ENCODE measurements at places on chromosomes 4 and X.

- DNase-seq = no peak
Observed at GRCh38 chr4:152825336-152825735, 45.6 kb downstream of the ARFIP1 start.

DNA sequence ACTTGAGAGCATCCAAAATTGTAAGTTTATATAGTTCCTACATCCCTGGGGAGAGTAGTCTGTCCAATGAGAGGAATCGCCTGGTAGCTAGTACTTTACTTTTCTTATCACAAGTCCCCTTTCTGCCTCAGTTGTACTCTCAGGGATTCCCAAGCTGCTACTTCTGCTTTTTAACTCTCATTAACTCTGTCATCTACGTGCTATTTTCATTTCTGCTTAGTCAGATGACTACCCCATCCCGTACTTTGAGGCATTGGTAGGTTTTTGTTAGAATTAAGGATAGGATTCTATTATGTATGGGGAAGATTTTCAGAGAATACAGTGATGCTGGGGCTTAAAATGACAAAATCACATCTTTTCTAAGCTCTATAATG lies 24.7 kb downstream of the RBPJ start:
- DNase-seq = no peak

GRCh38 chr4:818106-818921 lies 7.6 kb downstream of the CPLX1 start:
- DNase-seq = no peak

DNA sequence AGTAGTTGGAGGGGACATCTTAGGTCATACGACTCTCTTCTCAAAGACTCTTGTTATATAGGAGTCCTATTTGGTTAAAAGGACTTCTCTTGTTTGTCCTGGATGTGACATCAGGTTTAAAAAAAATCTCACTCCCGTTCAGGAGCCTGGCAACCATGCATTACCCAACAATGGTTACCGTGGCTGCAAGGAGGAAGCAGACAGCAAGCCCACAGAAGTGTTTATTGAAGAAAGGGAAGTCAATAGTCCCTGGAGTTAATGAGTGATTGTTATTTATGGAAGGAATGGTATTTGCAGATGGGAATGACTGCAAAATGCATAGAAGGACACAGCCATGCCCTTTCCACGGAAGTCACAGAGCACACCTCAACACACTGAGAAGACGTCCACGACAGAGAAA lies 75.9 kb upstream of the ENPP6 start:
- no peak for DNase-seq

GRCh38 chrX:88660836-88661235 lies 86.2 kb upstream of the CPXCR1 start:
- DNase-seq = no peak

GRCh38 chr4:94634271-94634670 lies 123.5 kb upstream of the BMPR1B start:
- DNase-seq = no peak

DNA sequence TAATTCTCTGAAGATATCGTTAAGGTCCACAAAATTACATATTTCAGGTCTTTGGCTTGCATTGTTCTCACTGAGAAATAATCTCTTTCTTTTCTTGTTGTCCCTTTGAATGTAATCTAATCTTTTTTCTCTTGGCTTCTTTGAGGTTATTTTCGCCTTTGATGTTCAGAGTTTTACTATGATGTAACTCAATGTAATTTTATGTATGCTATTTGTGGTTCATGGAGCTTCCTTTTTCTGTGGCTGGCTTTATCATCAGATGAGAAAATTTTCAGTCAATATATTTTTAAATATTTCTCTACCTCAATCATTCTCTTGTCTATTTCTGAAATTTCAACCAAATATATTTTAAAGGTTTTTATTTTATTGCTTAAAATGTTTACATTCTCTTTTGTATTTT lies 672.2 kb downstream of the TRAM1L1 start:
- DNase-seq = no peak

DNA sequence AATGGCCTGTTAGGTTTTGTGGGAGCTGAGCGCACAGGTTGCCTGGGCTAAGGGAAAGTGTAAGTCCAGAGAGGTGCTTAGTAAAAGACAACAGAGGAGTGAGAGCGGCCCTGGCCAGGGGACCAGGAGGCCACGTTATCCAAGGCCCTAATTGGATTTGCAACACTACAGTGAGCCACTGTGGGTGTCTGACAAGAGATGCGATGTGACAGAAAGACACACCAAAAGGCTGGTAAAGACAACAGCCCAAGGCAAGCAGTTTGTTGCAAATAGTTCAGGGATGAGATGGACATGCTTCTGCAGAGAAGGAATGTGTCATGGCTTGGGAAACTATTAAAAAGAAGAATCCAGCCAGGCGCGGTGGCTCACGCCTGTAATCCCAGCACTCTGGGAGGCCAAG lies 162.7 kb upstream of the KIT start:
- no peak for DNase-seq

DNA sequence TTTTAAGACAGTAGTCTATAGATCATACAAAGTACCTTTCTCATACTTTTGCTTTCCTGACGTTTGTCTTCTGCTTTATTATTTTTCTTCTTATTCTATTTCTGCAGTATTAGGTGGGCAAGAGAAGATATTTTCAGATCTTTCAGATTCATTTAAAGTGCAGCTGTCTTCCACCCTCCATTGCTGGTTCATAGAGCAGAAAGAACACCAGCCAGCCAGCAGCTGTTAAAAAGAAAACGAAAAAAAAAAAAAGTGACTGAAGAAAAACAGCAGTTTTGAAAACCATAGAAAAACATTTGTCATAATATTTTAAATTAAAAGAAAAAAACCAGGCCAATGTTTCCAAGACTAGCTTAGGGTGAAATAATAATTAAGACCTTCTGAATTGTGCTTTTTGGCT lies 42.9 kb downstream of the SMAD1 start:
- DNase-seq = no peak

GRCh38 chrX:57121162-57121755 lies at the start of gene SPIN2B:
TSS of gene SPIN2B (minus strand) at chrX:57121548.
- peak; percentile 61 for DNase-seq

GRCh38 chrX:31483336-31483735 lies 411.5 kb upstream of the FTHL17 start:
- DNase-seq = peak; percentile 16

DNA sequence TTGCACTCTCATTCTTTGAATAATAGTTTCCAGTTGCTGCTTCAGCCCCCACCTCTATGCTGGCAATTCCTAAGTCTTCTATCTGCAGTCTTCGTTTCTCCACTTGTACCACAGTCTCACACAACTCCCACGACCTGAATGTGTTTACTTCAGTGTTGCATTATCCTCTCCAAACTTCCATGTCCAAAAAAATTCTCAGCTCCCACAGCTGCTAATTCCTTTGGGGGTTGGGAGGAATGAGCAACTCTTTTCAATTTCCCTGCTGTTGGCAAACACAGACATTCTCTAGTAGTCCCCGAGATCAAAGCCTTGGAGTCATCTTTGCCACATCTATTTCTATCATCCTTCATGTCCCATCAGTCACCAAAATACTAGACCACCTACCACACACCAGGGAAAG lies 14.4 kb upstream of the CDS1 start:
- no peak for DNase-seq

DNA sequence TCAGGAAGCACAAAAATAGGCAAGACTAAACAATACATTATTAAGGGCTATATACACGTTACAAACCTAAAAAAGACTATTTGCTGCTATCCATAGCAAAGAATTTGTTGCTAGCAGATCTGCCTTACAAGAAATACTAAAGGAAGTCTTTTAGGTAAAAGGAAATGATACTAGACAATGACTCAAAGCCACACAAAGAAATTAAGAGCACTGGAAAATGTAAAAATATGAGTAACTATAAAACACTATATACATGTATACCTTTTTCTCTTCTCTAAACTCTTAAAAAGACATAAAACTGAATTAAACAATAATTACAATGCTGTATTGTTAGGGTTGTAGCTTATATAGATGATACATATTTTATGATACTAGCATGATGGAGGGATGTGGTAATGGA lies 25.7 kb downstream of the SLC9A7 start:
- DNase-seq = no peak

DNA sequence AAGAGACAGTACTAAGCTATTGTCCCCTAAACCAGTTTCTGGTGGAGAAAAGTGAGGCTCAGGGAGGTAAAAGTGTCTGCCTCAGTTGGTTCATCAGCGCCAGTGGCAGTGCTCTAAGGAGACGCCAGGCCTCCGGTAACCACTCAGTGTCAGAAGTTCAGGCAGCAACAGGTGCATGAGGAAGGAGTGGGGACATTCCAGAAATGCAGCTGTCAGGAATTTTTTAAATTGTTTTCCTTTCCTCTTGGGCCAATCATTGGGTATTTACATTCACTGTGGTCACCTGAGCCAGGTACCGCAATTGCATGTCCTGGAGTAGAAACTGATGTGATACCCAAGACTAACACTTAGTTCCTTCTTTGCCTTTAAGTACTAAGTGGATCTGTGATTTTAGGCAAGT lies 40.2 kb upstream of the HS3ST1 start:
- DNase-seq = no peak

- no peak for DNase-seq
Observed at GRCh38 chrX:98203800-98204199, 1320.1 kb downstream of the RPA4 start.

GRCh38 chr4:48756689-48757220 lies 23.3 kb downstream of the FRYL start:
- DNase-seq = no peak

GRCh38 chr4:174156239-174156826 lies 127.1 kb downstream of the FBXO8 start:
- no peak for DNase-seq

GRCh38 chr4:1514612-1515011 lies 108.4 kb upstream of the NKX1-1 start:
- DNase-seq = no peak

GRCh38 chr4:2264481-2265041 lies 2.7 kb upstream of the MXD4 start:
- peak; percentile 54 for DNase-seq

GRCh38 chr4:55549888-55550287 lies 3.2 kb upstream of the CLOCK start:
- no peak for DNase-seq

GRCh38 chr4:184415071-184415470 lies 59.3 kb downstream of the IRF2 start:
- DNase-seq = no peak

GRCh38 chr4:7325541-7325940 lies 109.2 kb downstream of the PSAPL1 start:
- no peak for DNase-seq

DNA sequence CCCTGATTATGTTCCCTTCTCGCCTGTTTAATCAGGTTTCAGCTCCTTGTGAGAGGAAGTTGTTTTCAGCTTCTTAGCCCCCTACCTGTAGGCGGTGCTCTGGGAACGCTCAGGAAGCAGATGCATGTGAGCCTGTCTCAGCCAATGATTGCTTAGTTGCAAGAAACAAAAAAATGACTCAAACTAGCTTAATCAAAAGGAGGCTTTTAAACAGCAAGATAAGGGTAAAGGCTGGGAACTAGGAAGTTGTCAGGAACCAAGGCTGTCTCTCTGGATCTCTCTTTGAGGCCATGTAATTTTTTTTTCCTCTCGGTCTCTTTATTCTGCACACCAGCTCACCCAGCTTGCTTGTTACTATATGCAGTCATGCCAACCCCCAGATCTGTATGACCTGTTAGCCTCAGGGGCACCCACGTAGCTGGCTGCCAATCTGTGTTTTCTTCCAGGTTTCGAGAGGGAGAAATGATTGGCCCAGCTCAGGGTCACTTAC lies 109.1 kb downstream of the PTTG2 start:
- DNase-seq = peak; percentile 81

- DNase-seq = no peak
Observed at GRCh38 chr4:188138227-188138626, 1.0 kb upstream of the TRIML1 start.

GRCh38 chrX:1813809-1814208 lies 198.9 kb downstream of the ASMT start:
- DNase-seq = no peak

DNA sequence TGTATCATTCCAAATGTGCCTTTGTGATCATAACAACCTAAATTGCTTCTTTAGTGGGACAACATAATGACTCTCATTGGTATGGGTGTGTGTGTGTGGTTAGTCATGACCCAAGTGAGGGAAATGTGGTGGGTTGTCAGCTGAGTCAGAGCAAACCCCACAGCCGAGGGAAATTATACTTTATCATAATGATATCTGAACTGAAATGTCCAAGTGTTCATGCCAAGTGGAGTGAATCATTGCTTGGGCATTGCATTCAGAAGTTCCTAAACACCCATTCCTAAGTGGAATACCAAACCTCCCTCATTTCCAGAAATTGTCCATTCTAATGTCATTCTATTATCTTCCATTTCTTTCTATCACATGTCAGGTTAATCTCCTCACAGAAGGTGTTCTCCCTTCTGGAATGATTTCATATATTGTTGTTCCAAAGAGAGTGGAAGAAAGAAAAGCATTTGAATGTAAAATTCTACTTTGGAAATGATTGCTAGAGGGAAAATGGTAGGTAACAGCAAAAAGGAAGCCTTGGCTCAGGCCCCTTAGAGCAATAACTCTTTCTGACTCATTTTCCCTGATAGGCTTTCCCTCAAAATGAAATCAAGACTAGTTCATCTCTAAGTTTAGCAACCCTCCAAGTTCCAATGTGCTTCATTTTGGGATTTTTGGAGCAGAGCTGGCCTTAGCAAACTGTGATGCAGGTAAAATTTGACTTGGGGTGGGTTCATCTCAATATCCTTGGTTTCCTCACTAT lies 230.7 kb upstream of the KCNIP4 start:
- no peak for DNase-seq

DNA sequence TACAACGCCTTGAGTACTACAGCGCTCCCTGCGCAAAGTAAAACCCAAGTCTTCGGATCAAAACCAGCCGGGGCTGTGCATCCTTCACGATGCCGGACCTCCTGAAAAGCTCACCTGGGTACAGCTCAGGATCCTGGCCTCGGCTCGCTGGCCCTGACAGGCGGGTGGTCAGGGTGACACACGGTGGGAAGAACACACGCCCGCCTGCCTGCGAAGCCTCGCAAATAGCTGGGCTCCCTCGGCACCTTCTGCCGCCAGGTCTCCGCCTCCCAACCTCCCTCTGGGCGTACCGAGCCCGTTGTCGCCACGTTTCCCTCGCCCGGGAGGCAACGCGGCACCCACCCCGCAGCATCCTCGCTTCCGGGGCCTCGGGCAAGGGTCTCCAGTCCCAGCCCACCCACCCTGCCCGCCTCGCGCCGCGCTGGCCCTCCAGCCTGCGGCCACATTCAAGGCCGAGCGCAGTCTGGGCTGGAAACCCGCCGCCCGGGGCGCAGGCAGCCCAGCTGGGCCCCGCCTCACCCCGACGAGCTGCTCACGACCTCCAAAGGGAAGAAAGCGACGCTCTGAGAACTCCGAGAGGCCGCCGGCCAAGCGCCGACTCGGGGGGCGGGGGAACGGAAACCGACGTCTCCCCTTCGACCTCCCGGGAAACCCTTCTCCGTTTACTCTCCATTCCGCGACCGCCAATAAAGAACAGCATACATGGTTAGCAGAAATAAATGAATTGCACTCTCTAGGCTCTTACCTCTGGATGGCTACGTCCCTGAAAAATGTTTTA lies 511 bp downstream of the PPM1K start:
- DNase-seq = peak; percentile 79
